ENCODE measurements at places on chromosomes 1 and 21.

GRCh38 chr1:101344745-101345144 is 107.9 kb downstream of the S1PR1 start:
- no peak for DNase-seq

DNA sequence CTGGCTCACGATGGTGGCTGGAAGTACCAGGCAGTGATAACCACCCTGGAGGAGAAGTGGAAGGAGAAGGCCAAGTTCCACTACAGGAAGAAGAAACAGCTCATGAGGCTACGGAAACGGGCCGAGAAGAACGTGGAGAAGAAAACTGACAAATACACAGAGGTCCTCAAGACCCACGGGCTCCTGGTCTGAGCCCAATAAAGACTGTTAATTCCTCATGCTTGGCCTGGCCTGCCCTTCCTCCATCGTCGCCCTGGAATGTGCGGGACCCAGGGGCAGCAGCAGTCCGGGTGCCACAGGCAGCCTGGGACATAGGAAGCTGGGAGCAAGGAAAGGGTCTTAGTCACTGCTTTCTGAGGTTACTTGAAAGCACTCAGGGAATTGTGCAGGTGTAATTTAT is 10.8 kb downstream of the IL24 start:
- no peak for DNase-seq

DNA sequence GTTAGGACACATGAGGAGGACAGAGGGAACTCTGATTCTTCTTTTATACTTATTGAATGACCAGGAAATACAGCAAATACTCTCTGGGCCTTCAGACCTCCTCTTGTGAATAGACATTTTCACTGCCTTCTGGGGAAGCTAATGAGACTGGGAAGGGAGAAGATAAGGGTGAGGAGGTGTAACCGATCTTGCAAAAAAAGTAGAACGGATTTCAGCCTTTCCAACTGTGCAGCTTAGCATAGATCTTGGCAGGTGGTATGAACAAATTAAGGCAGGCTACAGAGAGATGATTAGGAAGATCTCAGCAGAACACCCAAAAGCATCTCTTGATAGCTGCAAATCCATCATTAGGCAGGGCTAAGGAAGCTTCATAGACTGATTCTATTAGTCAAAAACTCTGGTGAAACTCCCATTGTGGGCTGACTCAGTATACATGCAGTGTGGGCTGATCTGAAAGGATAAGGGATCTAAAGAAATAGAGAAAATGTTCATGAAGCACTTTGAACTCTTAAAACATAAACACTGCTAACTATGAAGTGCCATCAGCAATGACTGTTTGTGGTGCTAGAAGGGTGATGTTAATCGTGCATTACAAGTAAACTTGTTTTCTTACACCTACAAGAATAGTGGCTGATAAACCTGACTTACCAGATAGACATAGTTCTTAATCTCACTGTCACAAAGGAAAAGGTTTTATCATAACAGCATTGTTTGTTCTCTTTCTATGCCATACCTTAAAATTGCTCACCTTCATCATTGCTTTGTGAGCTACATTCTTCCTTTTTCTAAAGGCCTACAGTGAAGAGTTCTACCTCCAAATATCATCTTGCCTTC is 85.5 kb upstream of the PALMD start:
- DNase-seq: no peak

GRCh38 chr1:24391882-24392603 is 21.5 kb downstream of the STPG1 start:
- no peak for DNase-seq

- no peak for DNase-seq
These were observed 15.2 kb downstream of the PTTG1IP start for GRCh38 chr21:44858291-44858690.

GRCh38 chr1:68291688-68292384 is 59.5 kb upstream of the WLS start:
- no peak for DNase-seq
